ENCODE measurements at places on chromosomes 3 and 15.

GRCh38 chr3:140898340-140899180 lies 43.1 kb upstream of the SLC25A36 start:
- DNase-seq = no peak

GRCh38 chr3:138338811-138339210 lies 9.2 kb upstream of the NME9 start:
- no peak for DNase-seq

- no peak for DNase-seq
Measured at GRCh38 chr3:36933540-36934296, 11.1 kb downstream of the TRANK1 start.

GRCh38 chr3:68090571-68090970 lies 436.2 kb upstream of the SUCLG2 start:
- DNase-seq = no peak

- no peak for DNase-seq
Measured at GRCh38 chr3:81270603-81271379, 490.7 kb downstream of the GBE1 start.

- DNase-seq = no peak
Measured at GRCh38 chr15:33778852-33779251, 189.4 kb upstream of the CHRM5 start.

GRCh38 chr3:86245360-86245759 lies 745.6 kb downstream of the VGLL3 start:
- no peak for DNase-seq

- no peak for DNase-seq
Measured at GRCh38 chr3:111846717-111847116, 12.3 kb upstream of the PHLDB2 start.

GRCh38 chr3:125160606-125161371 lies 51.8 kb downstream of the SLC12A8 start:
- no peak for DNase-seq

DNA sequence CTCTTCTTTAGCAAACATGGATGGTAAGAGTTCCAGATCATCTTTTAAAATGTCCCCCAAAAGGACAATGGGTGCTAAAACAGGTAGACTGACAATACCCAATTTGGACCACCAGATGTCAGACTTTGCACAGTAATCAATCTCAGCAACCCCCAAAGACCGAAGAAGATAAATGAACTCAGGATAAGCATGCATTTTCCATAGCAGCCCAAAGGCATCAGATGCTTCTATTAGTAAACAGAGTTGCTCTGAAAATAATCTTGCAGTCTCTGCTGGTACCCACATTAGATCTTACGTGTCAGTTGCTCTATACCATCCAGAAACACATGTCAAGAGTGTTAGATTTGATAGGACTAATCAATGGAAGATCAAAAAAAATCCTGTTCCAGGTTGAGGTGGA lies 20.6 kb downstream of the MYH15 start:
- no peak for DNase-seq

DNA sequence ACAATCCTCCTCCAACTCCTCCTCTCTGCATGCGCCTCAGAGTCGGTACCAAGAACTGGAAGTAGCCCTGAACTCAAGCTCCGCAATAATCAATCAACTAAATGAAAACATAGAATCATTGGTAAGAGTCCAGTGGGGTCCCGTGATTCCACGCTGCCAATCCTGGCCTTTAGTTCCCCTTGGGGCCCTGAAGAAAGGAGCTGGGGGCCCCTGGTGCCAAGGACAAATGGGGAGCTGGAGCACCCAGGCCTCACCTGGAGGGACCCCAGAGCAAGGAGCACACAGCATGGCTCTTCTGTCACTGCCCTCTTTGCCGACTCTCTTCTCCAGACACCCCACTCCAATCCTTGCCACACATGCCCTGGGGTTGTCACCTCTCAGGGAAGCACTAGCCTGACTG lies 80.3 kb downstream of the ADAMTS7 start:
- DNase-seq = no peak

DNA sequence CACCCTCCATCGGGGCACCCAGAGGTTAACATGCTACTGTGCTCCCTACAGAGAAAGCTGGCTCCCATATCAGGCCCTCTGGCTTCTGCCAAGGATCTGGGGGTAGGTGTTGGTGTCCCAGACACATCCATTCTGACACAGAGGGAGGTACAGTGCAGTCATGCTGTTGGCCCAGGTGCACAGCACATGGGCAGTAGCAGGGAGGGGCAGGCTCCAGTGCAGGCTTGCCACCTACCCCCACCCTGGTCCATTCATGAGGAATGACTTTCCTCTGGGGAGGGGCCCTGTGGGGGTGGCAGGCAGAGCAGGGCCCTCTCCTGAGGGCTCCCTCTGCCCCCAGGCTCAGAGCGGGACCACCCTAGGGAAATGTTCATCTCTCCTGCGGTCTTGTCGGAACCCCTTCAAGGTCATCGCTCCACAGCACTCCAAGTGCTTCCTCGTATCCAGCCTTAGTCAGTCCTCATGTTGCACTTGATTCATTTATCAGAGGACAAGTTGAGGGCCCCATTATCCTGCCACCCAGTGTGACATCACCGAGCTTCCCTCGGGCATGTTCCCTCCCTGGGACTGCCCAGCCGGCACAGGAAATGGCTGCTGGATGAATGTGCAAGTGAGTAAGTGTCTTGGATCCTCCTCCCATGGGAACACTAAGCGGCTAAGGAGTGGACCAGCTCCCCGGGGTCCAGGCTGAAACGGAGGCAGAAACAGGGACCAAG lies 10.0 kb downstream of the DUSP7 start:
- no peak for DNase-seq

GRCh38 chr3:53495520-53496391 lies 1.3 kb downstream of the CACNA1D start:
- no peak for DNase-seq

GRCh38 chr3:103437883-103438282 lies 1003.1 kb downstream of the ZPLD1 start:
- no peak for DNase-seq

DNA sequence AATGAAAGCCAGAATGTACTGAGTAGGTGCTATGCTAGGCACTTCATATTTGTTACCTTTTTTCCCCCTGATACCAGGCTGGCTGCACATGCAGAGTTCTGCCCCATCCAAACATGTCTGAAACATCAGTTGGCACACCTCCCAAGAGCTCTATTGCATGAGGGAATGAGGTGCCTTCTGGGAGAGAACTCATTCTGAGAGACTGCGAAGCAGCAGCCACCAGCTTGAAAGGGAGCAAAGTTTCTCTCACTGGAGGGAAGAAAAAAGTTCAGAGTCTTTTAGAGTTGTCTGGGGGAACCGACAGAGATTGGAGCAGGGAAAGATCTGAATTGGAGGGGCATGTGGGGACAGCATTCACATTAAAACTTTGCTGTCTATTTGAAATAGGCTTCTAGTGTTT lies 84.1 kb downstream of the AGBL1 start:
- DNase-seq = no peak

- DNase-seq = peak; percentile 8
Measured at GRCh38 chr3:67016522-67017080, 18.5 kb downstream of the KBTBD8 start.

GRCh38 chr3:115092220-115092791 lies 54.8 kb downstream of the ZBTB20 start:
- DNase-seq = peak; percentile 32

- no peak for DNase-seq
Measured at GRCh38 chr15:61480863-61481262, 251.8 kb upstream of the RORA start.

DNA sequence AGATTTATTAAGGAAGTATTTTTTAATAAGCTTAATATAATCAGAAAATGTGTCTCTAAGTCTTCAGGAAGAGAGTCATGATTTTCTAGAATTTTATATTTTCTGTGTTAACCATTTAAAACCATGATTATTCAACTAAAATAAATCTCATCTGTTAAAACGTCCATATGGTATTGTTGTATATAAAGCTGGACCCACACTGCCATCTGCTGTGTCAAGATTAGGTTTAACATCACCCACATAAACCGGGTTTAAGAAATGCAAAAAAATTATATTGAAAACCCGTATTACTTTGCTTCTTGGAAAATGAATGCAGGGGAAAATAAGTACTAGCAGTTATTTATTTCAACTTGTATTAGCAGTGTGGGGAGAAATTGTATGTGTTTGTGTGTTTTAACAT lies 9.5 kb upstream of the CCDC66 start:
- DNase-seq = no peak

DNA sequence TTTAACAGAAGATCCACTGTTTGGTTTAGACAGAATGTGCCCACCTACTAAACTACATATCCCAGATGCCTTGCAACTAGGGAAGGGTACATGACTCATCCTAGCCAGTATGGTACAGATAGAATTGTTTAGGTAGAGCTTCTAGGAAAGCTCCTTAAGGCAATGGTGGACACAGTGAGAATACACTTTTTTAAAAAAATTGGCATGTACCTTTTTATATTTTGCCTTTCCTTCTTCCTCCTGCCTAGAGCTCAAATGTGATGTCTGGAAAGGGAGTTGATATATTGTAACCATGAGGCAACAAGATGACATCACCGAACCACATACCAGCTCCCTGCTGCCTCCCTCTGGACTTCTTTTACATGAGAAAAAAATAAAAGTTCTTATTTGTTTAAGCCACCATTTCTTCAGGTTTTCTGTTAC lies 14.4 kb upstream of the C3orf80 start:
- DNase-seq = no peak
